Anterior cingulate cortex (tissue), 58 donors: ENCODE measurements at places on chromosomes 4 and X.

GRCh38 chr4:13430834-13431568, 53.1 kb downstream of the RAB28 start:
- no peak for DNase-seq

GRCh38 chr4:173442223-173442932, 43.5 kb upstream of the SCRG1 start:
- DNase-seq: no peak

DNA sequence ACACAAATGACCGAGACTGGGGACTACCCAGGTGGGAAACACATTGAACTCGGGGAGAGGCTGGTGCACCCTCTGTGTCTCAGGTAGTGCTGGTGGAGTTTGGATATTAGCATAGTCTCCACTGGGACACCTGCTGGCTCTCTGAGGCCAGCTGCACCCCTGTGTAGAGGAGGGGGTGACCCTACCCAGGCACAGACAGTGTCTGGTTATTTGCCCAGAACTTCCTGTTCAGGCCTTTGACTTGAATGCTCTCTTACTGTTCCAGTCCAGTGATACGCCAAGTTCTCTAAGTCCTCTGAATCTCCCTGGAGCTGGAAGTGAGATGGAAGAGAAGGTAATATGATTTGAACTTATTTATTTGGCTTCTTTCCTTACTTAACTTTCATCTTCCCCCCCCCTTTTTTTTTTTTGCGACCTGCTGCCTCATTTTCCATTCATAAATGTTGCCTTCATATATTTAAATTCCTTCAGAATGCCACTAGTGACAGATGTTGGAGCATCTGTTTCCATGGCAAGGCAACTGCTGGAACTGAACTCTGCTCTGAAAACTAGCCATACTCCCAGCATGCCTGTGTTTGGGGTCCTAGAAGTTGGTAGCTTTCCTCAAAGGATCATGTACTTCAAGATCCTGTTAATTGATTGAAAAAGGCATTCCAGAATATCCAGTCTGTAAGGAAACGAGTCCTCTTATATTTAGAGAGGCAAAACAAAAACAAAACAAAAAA, 76.7 kb downstream of the AASDH start:
- DNase-seq: peak; percentile 25

- no peak for DNase-seq
Measured at GRCh38 chrX:13323241-13323640, 3.4 kb upstream of the ATXN3L start.

- no peak for DNase-seq
Measured at GRCh38 chr4:115113506-115114106, at the start of gene NDST4. Gene NDST4, minus strand, starts transcription at chr4:115113620. Its CDS starts 36,584 bp downstream, at chr4:115077036.

DNA sequence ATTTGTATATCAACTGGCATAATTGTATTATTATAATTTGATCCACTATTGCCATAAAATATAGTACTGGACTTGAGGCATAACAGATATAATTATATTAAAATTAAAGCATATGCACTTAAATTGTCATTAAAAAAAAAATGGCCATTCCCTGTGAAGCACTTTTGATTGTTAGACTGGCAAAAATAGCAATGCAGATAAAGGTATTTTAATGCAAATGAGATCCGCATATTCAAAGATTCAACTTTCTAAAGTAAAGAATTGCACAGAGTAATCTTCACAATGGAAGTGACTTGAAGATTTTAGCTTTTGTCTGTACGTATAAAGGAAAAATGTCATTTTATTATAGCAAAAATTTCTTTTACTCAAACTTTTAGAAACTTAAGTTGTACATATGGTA, 871.8 kb upstream of the PABPC4L start:
- DNase-seq: no peak
